ENCODE measurements at places on chromosomes 6 and 20.

GRCh38 chr20:23078351-23079015, 7.6 kb downstream of the CD93 start:
- DNase-seq, result no peak

DNA sequence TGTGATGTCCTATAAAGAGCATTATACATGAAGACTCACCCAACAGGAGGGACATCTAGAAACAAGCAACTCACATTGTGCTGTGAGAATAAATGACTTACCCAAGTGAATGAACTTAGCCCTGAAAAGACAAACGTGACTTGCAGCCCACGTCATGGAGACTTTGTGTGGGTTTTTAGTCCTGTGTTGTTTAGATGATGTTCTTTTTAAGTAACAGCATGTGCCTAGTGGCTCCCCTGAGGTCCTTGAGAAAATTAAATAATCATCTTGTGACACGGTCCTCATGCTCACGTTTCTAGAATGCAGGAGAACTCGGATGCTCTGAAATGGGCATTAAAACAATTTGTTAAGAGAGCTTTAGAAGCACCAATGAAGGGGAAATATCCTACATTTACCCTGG, 165.1 kb downstream of the SASH1 start:
- no peak for DNase-seq

DNA sequence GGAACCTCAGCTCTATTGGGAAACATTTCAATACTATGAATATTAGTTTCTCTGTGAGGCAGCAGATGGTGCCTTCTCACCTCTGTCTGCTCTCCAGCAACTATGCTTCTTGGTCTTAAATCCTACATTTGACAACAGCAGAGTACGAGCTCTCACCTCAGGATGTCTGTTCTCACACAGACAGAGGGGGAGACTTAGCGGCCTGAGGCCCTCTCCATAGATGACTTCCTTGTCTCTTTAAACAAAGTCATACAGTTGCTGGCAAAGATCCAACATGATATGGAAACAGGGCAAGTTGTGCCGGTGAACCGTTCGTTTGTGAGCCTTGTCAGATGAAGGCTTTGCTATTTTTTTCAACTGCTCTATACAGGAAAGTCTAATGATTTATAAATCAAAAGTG, 43.7 kb upstream of the GABRR1 start:
- DNase-seq, result no peak

DNA sequence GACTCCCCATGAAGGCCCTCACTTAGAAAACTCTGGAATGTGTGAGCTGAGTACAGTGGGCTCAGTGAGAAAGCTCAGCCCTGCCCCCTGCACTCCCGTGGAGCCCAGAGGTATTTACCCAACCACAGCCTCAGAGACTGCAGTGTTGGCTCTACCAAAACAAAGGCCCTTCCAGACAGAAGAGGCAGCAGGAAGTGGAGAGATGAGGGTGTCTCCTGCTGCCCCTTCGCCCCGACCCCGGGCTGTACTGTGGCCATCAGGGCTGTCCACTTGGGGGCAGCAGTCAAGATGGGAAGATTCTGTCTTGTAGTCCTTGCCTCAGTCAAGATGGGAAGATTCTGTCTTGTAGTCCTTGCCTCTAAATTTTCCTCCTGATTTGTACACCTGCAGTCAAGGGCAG, 341.3 kb downstream of the TAF4 start:
- no peak for DNase-seq

DNA sequence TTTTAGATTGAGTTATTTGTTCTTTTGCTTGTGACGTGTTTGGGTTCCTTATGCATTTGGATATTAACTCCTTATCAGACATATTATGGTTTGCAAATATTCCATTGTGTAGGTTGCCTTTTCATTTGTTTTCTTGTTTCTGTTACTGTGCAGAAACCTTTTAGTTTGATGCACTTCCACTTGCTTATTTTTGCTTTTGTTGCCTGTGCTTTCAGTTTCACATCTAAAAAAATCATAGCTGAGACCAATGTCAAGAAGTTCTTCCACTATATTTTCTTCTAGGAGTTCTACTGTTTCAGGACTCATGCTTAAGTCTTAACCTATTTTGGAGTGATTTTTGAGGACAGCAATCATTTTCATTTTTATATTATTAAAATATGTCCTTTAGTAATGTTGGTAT, 113.5 kb downstream of the EPM2A start:
- DNase-seq, result no peak

DNA sequence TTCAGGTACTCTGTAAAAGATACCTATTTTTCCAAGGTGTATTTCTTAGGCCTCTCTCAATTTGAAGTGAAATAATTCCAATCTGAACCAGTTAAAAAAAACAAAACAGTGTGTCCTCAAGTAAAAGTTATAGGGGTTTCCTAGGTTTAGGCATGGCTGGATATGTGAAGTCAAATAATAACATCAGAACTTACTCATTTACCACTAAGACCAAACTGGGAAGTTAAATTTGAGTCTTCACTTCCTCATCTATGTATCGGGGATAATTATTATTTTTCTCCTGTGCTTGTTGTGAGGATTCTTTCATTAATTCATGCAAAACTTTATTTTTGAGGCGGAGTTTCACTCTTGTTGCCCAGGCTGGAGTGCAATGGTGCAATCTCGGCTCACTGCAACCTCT, 86.2 kb upstream of the PTPRK start:
- DNase-seq, result no peak

DNA sequence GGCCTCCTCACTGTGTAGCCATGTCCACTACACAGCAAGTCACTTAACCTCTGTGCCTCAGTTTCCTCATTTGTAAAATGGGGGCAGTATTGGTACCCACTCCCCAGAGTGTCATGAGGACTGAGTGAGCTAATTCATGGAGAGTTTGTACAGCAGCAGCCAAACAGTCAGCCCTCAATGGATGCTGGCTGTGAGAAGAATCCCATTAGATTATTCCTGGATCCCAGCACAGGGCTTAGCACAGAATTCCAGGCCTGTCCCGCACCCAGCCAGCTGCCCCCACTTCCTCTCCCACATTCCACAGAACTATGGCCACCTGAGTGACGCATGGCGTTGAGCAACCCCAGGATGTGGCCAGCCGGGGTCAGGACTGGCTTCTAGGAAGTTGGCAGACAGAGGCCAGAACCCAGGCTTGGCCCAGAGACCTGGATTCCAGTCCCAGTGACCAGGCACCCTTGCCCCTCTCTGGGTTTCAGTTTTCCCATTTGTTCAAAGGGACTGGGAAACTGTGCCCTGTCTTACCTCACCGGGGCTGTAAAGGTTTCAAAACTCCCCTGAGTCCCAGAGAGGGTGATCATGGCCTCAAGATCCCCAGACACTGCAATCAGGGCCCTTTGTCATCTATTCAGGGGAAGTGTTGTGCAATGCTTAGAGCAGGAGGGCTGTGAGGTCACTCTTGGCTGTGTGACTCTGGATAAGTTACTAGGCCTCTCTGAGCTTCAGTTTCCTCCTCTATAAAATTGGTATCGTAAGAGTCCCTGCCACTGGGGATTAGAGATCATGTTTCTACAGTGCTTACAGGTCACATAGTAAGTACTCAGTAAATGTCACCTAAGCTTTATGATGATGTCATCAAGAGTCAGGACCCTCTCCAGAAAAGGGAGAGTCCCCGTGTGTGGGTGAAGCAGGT, 3.0 kb upstream of the TGM2 start:
- DNase-seq, result no peak

GRCh38 chr6:121201105-121201504, 133.2 kb downstream of the TBC1D32 start:
- no peak for DNase-seq

- no peak for DNase-seq
Measured at GRCh38 chr20:7980332-7981046, 39.1 kb downstream of the TMX4 start.

- no peak for DNase-seq
Measured at GRCh38 chr6:162481320-162481719, 246.2 kb downstream of the PRKN start.

GRCh38 chr6:84074988-84075781, 41.6 kb downstream of the MRAP2 start:
- no peak for DNase-seq

DNA sequence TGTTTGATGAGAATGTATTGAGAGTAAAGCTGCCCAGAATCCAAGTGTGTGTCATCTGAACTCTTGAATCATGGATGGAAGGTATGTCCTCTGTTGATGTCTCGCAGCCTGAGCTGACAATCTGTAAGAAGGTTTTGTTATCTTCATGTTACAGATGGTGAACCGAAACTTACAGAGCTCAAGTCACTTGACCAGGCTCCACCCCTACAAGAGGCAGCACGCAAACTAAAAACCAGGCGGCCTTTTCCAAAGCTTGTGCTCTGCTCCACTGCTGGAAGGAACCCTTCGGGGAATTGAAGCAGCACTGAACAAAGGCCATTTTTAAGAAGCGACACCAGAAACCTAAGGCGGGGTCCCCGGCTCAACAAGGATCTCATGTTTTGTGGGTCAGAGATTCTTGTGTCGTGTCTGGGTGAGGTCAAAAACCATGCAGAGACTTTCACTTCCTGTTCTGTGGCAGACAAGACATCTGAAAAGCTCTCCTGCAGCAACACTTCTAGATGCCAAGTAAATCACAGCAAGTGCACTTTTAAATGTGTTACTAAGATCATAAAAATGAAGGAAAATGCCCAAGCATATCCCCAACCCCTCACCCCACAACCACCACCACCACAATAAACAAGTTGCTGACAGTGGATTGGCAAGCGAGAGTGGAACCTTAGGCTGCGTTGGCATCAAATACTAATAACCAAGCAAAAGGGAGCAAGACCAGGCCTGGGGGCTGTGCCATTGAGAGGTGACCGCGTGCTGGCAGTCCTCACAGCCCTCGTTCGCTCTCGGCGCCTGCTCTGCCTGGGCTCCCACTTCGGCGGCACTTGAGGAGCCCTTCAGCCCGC, 27.3 kb downstream of the NQO2 start:
- no peak for DNase-seq

- DNase-seq, result peak; percentile 81
Measured at GRCh38 chr6:142926494-142927270, 18.3 kb downstream of the HIVEP2 start.

- no peak for DNase-seq
Measured at GRCh38 chr6:147611992-147612391, 103.5 kb downstream of the SAMD5 start.

DNA sequence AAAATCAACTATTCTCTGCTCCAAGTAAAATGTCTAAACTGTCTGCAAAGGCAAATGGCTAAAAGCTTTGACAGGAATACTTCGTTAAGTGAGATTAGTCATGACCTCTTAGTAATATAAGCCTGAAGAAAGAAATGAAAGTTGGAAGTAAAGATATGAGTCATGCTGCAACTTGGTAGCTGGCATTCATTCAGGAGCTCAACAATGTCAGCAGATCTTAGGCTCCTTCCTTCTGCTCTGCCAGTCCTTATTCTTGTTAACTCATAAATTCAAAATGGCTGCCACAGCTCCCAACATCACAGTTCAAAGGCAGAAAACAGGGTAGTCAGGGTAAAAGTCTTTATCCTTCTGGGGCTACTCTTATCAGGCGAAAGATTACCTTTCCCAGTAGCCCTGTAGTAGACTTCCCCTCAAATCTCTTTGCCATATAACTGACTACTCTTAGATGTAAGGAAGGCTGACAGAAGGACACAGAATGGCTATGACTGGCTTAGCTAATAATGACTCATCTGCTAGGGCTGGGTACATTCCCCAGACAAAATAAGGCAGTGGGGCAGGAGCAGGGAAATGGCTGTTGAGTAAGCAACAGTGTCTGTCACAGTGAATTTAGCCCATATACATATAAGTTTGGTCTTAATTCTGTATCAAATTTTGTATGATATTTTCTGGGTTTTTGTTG, 24.4 kb upstream of the C6orf62 start:
- DNase-seq, result no peak

DNA sequence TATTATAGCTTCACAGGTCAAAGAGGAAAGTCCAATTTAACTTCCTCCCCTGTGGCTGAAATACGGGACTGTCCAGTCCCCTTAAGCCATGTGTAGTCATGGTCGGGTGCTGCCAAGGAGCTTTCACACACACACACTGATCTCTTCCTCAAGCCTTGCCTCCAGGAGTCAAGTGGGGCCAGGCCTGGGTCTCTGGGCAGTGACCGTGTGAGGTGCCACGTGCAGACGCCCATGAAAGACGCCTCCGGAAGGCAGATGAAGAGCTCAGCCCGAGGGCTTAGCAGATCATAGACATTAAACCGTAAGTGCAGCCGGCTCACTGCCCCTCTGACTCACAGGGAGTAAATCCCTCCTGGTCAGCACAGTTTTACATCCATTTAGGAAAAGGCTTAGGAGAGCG, 4.2 kb downstream of the GABRR2 start:
- DNase-seq, result no peak

- DNase-seq, result no peak
Measured at GRCh38 chr6:74979065-74979766, 226.6 kb downstream of the COL12A1 start.

DNA sequence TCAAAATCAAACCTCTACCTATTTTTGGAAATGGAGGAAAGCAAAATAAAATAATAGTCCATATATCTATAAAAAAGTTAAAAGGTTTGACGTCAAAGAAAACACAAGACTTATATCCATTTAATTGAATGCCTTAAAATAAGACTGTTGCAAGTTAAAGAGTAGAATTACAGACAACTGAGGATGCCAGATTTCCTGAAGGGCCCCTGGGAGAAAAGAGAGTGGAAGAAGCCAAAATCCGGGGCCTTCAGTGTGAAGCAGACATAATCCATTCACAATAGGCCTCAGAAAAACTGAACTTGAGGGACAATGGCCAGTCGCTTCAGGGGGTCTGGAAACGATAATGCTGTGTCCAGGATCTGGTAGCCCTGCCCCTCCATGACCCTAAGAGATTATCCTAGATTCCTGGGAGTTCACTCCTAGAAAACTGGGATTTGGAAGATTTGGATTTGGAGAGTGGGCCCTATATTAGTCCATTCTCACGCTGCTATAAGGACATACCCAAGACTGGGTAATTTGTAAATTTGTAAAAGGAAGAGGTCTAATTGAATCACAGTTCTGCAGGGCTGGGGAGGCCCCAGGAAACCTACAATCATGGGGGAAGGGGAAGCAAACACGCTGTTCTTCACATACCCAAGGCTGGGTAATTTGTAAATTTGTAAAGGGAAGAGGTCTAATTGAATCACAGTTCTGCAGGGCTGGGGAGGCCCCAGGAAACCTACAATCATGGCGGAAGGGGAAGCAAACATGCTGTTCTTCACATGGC, 94.0 kb upstream of the SLC2A12 start:
- DNase-seq, result no peak

GRCh38 chr6:66772800-66773199, 1065.8 kb upstream of the EYS start:
- no peak for DNase-seq

DNA sequence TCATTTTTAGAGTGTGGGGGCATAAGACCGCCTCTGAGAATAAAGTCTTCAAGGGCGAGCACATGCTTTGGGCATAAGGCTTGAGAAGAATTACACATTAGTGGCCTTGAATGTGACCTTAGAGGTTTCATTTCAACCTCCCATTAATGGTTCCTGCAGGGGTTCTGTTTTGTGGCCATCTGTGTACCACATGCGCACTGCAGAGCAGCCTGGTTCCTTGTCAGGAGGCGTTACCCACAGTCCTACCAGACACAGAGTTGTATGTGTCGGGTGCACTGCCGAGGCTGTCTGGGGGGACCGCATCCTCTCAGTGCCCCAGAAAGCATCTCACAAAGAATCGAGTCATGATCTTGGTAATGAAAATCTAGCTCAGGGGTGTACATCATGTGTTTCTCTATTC, 115.7 kb downstream of the B3GAT2 start:
- no peak for DNase-seq

- DNase-seq, result no peak
Measured at GRCh38 chr6:27158316-27158643, 89.2 kb upstream of the PRSS16 start.
